ENCODE measurements at places on chromosomes 2 and 18.

- no peak for DNase-seq
Measured at GRCh38 chr2:2590841-2591541, 259.9 kb upstream of the MYT1L start.

DNA sequence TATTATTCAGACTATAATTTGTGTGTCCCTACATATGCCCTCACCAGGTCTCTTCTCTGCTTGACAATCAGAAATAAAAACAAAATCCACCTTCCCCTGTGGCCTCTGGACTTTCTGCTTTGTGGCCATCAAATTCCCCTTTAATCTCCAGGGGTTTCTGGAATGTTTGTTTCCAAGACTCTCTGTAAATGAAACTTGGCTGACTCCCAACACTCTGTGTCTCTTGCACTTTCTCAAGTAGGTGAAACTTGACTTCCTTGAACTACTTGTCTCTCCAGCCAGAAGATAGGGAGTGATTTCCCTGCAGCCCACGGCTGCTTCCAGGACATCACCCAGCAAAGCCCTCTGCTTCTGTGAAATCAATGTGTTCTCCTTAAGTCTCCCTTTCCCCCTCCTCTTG lies 54.1 kb upstream of the AQP4 start:
- DNase-seq = no peak

DNA sequence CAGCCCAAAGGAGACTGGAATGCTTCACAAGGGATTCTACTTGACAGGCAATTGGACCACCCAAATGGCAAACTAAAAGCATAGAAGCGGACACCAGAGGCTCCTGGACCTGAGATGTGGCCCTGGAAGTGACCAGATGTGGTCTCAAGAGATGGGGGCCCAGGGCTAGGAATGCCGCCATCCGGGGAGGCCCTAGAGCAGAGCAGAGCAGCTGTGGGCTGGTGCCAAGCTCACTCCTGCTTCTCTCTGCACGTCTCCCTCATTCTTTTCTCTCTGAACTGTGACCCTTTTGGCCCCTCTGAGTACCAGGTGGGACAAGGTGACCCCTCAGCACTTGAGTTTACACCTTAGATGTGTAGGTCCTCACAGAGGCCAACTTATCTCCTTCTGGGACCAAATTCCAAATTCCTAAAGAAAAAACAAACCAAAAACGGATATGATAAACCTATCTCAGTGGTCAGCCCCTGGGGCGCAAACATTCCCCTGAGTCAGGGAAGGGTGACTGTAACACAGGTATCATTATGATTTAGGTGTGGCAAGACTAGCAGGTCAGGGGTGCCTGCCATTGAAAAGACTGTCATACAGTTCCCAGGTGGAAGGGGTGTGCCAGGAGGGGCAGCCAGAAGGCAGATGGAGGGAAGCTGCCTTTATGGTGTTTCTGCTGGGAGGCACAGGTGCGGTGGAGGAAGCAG lies 6.5 kb upstream of the IL1R2 start:
- no peak for DNase-seq

DNA sequence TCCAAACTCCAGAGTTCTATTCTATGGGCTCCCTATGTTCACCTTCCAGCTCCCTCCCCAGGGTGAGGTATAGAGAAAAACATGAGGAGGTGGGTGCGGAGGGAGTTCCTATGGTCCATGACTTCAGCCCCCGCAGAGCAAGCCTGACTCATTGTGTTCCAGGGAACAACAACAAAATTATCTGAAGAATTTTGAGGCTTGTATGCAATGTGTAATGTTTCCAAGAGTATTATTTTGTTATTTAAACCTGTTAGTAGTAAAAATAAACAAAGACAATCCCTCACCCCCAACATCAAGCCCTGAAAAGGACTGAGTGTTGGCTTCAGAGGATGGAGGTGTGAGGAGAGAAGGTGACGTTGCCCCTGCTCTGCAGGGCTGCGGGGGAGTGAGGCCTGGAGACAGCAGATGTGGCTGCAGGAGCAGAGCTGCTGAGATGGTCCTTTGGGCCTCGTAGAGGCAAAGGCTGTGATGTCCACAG lies 29.0 kb downstream of the LAMA3 start:
- no peak for DNase-seq

- DNase-seq = no peak
Measured at GRCh38 chr2:1186421-1186820, 226.8 kb upstream of the TPO start.

- DNase-seq = no peak
Measured at GRCh38 chr2:155930312-155930711, 402.2 kb downstream of the NR4A2 start.

GRCh38 chr2:204152616-204153015 lies 216.1 kb downstream of the ICOS start:
- no peak for DNase-seq

GRCh38 chr2:58350484-58350883 lies 109.4 kb upstream of the FANCL start:
- no peak for DNase-seq

DNA sequence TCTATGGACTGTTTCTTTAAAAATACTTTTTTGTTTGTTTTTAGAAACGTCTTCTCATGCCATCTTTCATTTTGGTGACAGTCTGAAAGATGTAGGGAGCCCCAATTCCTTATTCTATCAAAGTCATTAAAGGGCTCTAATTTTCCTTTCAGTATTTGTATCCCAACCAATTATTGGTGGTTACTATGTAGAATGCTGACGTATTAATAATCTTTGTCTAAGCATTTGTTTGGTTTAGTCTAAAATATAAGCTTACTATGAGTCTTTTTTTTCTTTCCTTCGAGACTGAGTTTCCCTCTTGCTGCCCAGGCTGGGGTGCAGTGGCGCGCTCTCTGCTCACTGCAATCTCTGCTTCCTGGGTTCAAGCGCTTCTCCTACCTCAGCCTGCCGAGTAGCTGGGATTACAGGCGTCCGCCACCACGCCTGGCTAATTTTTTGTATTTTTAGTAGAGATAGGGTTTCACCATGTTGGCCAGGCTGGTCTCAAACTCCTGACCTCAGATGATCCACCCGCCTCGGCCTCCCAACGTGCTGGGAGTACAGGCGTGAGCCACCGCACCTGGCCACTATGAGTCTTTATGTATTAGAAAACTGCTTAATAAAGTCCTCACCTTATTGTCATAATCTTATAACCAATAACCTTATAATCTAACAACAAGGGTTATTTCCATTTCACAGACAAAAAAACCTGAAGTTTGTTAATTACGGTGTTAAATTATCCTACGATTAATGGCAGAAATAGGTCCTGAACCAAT lies 849 bp upstream of the VRK2 start:
- DNase-seq = no peak

Measured in 8988T (cell line).